ENCODE measurements at places on chromosomes 3 and 15. TPM values are rescaled to one million over a fixed set of nuclear protein-coding genes. Genes with fewer than 3 reads are reported as not detected.

DNA sequence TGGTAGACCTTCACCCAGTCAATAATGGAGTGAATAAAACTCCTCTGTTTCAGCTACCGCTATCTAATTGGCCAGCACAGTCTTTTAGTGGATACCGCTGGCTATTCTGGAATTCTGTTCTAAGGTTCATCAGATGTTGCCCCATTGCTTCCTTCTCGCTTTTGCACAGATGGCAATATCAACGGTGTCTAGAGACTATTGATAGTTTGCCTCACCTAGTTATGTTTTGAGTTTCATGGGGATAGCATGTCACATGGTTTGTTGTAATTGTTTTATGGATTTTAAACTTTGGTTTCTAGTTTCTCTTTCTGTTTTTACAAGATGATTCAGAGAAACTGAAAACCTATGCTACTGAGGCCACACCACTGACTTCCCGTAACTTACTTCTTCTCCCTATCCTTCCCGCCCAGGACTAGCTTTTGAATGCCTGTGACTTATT lies 2.0 kb downstream of the XRN1 start:
- H3K4me3 ChIP-seq = peak overlapping the region; percentile 81
- peaks cover 20% of the 10 kb centered on the region for H3K4me1 ChIP-seq
- DNase-seq = no peak
- peaks cover 22% of the 10 kb centered on the region for H3K36me3 ChIP-seq

DNA sequence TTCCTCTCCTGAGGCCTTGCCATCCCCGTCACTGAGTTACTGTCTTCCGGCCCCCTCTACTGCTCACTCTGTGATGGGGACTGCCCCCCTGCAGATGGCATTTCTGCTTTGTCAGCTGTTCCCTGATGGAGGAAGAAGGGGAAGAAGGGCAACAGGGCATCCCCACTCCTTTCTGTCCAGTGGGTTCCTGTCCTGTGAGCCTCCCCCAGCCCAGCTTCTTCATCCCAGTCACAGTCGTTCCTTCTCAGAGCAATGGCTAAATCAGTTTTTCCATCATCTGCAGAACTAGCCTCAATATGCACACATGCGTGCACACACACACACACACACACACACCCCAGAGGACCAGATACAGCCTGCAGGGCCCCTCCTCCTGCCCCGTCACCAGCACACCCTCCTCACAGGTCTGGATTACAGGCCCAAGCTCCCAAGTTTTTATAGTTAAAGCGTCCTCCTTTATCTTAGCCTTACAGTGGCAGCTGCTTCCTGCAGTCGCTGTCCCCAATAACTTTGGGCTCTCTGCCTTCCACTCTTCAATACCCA lies 21.4 kb downstream of the ALDH1L1 start:
- H3K4me1 ChIP-seq = no peaks in the 10 kb centered on the region
- H3K4me3 ChIP-seq = no peak overlapping the region
- peaks cover 19% of the 10 kb centered on the region for H3K27me3 ChIP-seq
- no peak for DNase-seq
- no peak overlapping the region for H3K27ac ChIP-seq

GRCh38 chr3:155184011-155184410 lies 103.9 kb downstream of the MME start:
- H3K36me3 ChIP-seq = no peaks in the 10 kb centered on the region
- no peaks in the 10 kb centered on the region for H3K27me3 ChIP-seq
- no peak for DNase-seq
- no peak overlapping the region for H3K27ac ChIP-seq
- H3K4me3 ChIP-seq = no peak overlapping the region

- no peak for DNase-seq
- H3K4me3 ChIP-seq = no peak overlapping the region
- H3K36me3 ChIP-seq = peaks cover 11% of the 10 kb centered on the region
- no peak overlapping the region for H3K27ac ChIP-seq
These were observed 27.2 kb downstream of the USP3 start for GRCh38 chr15:63531586-63531985.

DNA sequence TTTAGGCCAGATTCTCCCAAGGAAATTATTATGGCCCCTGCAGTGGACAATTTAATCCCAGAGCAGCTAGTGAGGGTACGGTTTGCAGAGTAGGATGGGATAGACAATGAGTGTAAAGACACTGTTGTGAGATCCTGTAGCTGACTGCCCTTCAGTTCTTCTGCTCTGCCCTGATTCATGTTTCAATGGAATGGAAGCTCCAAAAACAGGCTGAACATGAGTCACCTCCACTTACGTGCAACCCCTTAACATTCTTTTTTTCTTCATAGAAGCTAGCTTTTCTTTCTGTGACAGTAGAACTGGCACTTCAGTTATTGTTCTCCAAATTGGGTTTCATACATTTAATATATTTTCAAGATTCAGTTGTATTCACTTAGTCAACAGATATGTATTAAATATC lies 32.1 kb downstream of the CLDN18 start:
- no peaks in the 10 kb centered on the region for H3K4me1 ChIP-seq
- DNase-seq = no peak
- H3K4me3 ChIP-seq = no peak overlapping the region
- H3K27ac ChIP-seq = no peak overlapping the region

GRCh38 chr3:124296406-124296805 lies 304.5 kb upstream of the ROPN1 start:
- H3K4me3 ChIP-seq = no peak overlapping the region
- no peaks in the 10 kb centered on the region for H3K36me3 ChIP-seq
- DNase-seq = no peak
- no peak overlapping the region for H3K27ac ChIP-seq
- H3K27me3 ChIP-seq = peaks cover 88% of the 10 kb centered on the region
- H3K4me1 ChIP-seq = peaks cover 8% of the 10 kb centered on the region

GRCh38 chr3:3619815-3620214 lies 179.4 kb upstream of the LRRN1 start:
- H3K4me1 ChIP-seq = peaks cover 10% of the 10 kb centered on the region
- no peak overlapping the region for H3K4me3 ChIP-seq
- H3K27me3 ChIP-seq = no peaks in the 10 kb centered on the region
- no peak overlapping the region for H3K27ac ChIP-seq
- no peak for DNase-seq
- H3K36me3 ChIP-seq = no peaks in the 10 kb centered on the region

GRCh38 chr15:91885714-91886270 lies 32.3 kb downstream of the SLCO3A1 start:
- H3K36me3 ChIP-seq = peaks cover 3% of the 10 kb centered on the region
- no peak overlapping the region for H3K27ac ChIP-seq
- H3K27me3 ChIP-seq = no peaks in the 10 kb centered on the region
- H3K4me1 ChIP-seq = peaks cover 37% of the 10 kb centered on the region
- no peak overlapping the region for H3K4me3 ChIP-seq

- H3K27me3 ChIP-seq = no peaks in the 10 kb centered on the region
- no peaks in the 10 kb centered on the region for H3K4me1 ChIP-seq
- no peak for DNase-seq
- H3K36me3 ChIP-seq = no peaks in the 10 kb centered on the region
- no peak overlapping the region for H3K27ac ChIP-seq
These were observed 231.4 kb downstream of the TIGIT start for GRCh38 chr3:114525278-114525677.

- no peak overlapping the region for H3K27ac ChIP-seq
- peaks cover 25% of the 10 kb centered on the region for H3K4me1 ChIP-seq
- H3K27me3 ChIP-seq = no peaks in the 10 kb centered on the region
These were observed 5.9 kb downstream of the NUP210 start for GRCh38 chr3:13414040-13414729.

GRCh38 chr3:128307029-128307633 lies 153.8 kb downstream of the EEFSEC start:
- peaks cover 4% of the 10 kb centered on the region for H3K36me3 ChIP-seq
- no peak overlapping the region for H3K27ac ChIP-seq
- no peaks in the 10 kb centered on the region for H3K4me1 ChIP-seq

DNA sequence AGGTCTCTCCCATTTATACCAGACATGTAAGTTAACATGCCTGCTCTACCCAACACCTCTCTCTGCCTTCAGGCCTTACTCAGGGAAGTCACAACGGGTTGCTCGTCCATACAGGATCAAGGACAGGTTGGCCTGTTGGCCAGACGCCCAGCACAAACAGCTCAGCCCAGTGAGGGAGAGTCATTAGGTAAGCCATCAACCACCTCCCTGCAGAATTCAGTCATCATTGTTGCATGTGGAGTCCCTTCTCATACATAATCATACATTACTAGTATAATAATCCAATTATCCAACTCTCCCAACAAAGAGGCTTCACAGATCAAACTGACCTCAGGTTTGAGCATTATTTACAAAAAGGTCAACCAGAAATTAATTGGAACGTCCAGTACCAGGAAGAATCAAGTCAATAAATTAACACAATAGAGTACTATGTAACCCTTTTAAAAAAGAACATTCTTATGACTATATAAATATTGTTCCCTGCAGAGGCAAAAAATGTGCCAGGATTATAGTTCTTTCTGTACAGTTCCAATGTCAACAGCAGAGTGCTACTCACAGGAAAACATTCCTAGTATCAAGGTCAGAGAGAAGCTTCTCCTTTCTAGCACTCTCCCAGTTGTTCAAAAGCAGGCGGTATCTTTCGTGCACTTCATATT lies 33.2 kb downstream of the HOMER2 start:
- peaks cover 5% of the 10 kb centered on the region for H3K36me3 ChIP-seq
- DNase-seq = peak; percentile 89
- no peaks in the 10 kb centered on the region for H3K27me3 ChIP-seq
- peaks cover 50% of the 10 kb centered on the region for H3K4me1 ChIP-seq
- H3K27ac ChIP-seq = peak overlapping the region; percentile 79

- H3K4me1 ChIP-seq = no peaks in the 10 kb centered on the region
- H3K4me3 ChIP-seq = no peak overlapping the region
- H3K27me3 ChIP-seq = peaks cover 11% of the 10 kb centered on the region
- H3K27ac ChIP-seq = no peak overlapping the region
- DNase-seq = no peak
These were observed 31.9 kb downstream of the SPATA16 start for GRCh38 chr3:173109143-173109542.

DNA sequence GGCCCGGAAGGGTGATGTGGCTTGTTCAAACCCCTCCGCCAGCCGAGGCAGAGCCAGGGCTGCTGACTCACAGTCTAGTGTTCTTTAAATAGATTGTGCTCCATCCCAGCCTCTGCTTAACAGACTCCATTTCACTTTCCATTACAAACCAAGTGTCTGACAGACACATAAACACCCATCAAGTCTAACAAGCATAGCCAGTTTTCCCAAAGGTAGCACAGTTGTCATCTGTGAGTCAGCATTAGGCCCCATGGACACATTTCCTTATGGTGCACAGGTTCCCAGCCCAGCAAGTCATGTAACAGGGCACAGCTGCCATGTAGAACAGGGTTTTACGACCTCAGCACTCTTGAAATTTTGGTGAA lies 109.9 kb upstream of the RAP2B start:
- peak overlapping the region; percentile 63 for H3K4me3 ChIP-seq
- H3K27ac ChIP-seq = peak overlapping the region; percentile 100
- H3K4me1 ChIP-seq = peaks cover 49% of the 10 kb centered on the region
- H3K27me3 ChIP-seq = no peaks in the 10 kb centered on the region

DNA sequence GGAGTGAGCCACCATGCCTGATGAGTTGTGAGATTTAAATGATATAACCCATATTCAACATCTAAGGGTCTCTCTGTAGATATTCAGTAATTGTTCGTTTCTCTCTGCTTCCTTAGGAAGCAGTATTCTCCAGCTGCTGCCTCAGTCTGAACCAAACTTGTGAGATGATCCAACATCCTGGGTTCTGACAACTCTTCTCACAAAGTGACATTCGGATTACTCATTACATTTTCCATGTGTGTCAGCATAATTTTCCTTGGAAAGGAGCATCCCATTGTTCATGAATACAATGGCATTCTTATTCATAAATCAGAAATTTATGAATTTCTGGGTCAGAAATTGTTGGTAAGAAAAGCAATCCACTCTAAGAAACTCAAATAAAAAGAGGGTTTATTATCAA lies 15.0 kb upstream of the SEC22A start:
- H3K4me1 ChIP-seq = no peaks in the 10 kb centered on the region
- H3K4me3 ChIP-seq = no peak overlapping the region
- no peaks in the 10 kb centered on the region for H3K36me3 ChIP-seq
- H3K27ac ChIP-seq = no peak overlapping the region
- no peaks in the 10 kb centered on the region for H3K27me3 ChIP-seq
- DNase-seq = no peak

DNA sequence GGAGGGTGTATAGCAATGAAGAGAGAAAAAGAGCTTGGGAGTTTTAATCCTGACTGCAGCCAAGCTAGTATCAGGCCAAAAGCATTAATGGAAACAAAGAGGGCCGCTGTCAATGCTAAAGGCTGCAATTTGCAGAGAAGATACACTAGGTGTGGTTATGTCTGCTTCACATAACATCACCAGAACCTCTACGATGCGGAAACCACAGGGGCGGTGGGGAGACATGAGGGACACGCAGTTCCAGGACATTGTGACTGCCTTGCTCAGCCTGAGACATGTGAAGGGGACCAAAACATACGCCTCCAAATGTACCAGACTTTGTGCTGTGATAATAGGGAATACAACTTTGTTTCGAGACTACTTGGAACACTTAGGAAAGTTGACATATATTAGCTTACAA lies 88.4 kb downstream of the APBA2 start:
- no peak overlapping the region for H3K27ac ChIP-seq
- no peaks in the 10 kb centered on the region for H3K27me3 ChIP-seq
- no peak for DNase-seq
- H3K4me3 ChIP-seq = no peak overlapping the region

DNA sequence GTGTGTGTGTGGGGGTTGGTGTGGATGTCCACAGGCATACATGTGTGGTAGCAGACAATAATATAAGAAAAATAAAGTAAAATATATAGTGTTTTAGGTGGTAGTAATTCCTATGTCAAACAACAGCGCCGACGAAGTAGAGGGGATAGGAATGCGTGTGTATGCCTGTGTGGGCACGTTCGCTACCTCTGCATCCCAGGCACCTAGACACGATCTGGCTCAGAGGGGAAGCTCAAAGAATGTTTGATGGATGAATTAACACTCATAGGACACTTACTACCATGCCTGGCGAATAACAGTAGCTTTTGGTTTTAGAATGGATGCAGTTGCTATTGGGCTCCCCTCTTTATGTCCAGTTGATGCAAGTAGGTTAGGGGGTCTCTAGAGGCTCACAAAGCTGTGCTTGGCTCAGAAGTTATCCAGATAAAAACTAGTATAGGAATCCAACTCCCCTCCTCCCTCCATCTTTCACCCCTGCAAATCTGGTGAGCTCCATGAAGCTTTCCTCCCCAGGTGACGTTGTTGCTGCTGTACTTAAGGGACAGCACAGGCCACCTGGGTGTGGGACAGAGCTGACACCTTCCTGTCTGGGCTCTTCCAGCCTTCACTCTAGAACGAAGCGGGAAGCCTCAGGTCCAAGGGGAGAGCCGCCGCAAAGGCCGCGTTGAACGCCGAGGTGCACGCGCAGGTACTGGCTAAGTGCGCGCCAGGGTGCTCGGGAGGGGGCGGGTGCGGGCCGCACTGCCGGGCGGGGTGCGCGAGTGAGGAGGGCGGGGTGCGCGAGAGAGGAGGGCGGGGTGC lies 192.6 kb upstream of the LYSMD4 start:
- H3K27ac ChIP-seq = no peak overlapping the region
- H3K27me3 ChIP-seq = peaks cover 55% of the 10 kb centered on the region
- peak; percentile 57 for DNase-seq
- H3K4me1 ChIP-seq = no peaks in the 10 kb centered on the region
- peak overlapping the region; percentile 64 for H3K4me3 ChIP-seq

- H3K27ac ChIP-seq = peak overlapping the region; percentile 62
These were observed 131.2 kb upstream of the MEF2A start for GRCh38 chr15:99434506-99435112.

LYSMD4 gene
- 6.6 TPM for total RNA-seq

CCDC71 gene
- total RNA-seq = 20.2 TPM

SLC25A38 gene
- total RNA-seq = 24.9 TPM

ARNT2 gene
- 3.6 TPM for total RNA-seq

OR4F15 gene
- not detected for total RNA-seq

PATL2 gene
- total RNA-seq = 3.8 TPM

CRABP1 gene
- total RNA-seq = 0.51 TPM

AGBL1 gene
- total RNA-seq = not detected

CCR2 gene
- not detected for total RNA-seq
